ENCODE measurements at places on chromosomes 7 and 10. TPM values are rescaled to one million over a fixed set of nuclear protein-coding genes. Genes with fewer than 3 reads are reported as not detected.
A peak's percentile ranks its signal among the peaks of the same experiment; 100 is the strongest.

- DNase-seq, result peak; percentile 58
Observed at GRCh38 chr7:17236603-17237002, 61.8 kb upstream of the AHR start.

The TMEM229A gene
- total RNA-seq, result not detected

DNA sequence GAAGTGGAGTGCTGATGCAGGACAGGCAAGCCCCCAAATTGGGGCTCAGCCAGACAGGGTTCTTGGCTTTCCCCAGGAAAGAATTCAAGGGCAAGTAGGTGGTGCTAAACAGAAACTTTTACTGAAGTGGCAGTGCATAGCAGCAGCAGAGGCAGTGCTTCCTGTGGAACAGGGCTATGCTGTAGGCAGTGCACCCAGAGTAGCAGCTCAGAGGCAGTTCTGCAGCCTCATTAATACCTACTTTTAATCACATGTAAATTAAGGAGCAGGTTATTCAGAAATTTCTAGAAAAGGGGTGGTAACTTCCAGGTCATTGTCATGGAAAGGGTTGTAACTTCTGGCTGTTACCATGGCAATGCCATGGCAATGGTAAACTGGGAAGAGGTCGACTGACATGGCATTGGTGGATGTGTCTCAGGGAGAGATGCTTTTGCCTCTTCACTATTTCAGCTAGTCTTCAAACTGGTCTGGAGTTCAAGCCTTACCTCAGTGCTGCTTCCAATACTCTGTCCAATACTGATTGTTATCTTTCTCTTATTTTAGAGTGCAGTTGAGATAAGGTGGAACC lies 29.2 kb downstream of the PRSS58 start:
- DNase-seq, result no peak

DNA sequence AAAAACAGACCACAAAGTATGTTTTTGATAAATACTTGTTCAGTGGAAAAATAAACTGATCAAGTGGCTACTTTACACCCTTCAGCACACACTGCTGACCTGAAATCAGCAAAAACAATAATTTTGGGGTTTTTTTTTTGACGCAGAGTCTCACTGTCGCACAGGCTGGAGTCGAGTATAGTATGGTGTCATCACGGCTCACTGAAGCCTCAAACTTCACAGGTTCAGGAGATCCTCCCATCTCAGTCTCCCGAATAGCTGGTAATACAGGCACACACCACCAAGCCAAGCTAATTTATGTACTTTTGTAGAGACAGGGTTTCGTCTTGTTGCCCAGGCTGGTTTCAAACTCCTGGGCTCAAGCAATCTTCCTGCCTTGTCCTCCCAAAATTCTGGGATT lies 30.6 kb downstream of the TARP start:
- DNase-seq, result no peak

DNA sequence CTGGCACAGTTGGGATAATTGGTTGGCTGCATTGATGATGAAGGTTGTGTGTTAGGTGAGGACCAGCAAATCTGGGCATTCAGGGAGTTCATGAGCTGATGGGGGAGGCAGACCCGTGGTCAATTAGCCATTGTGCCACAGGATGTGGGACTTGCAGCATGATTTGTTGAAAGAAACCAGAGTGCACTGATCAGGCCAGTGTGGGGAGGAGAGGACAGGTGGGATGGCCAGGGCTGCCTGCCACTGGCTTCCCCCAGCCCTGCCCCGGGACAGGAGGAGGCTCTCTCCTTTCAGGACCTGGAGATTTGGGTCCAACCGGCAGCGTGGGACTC lies 4.3 kb downstream of the CLIP2 start:
- DNase-seq, result no peak

GRCh38 chr7:69364813-69365643 lies 233.2 kb upstream of the AUTS2 start:
- DNase-seq, result no peak

DNA sequence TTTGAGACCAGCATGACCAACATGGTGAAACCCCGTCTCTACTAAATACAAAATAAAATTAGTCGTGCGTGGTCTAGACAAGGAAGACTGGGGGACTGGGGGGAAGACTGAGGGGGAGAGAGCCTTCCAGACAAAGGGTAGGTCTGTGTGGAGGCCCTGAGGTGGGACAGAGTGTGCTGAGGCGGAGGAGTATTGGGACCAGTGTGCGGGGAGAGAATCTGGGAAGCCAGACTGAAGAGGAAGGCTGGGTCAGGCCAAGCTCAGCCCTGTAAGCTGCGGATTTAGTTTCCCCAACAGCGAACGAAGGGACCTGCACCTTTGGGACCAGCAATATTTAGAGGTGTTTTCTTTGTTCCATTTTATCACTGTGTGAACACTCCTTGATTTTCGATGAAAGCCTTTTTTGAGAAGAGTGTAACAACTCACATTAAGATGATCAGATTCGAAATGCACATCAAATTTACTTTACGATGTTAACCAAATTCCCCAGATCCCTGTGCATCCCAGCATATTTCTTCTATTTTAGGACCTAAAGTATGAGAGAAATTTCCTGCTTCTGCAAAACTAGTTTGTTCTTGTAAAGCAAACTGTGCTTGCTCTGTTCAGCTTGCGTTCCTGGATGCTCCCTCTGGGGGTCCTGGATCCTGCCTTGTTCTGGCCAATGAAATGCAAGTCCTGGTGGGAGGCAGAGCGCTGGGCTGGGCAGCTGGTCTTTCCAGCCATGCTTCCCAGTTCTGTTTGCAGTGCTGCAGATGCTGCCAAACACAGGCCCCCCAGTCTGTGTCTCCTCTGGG lies 39.4 kb downstream of the PLAU start:
- no peak for DNase-seq

DNA sequence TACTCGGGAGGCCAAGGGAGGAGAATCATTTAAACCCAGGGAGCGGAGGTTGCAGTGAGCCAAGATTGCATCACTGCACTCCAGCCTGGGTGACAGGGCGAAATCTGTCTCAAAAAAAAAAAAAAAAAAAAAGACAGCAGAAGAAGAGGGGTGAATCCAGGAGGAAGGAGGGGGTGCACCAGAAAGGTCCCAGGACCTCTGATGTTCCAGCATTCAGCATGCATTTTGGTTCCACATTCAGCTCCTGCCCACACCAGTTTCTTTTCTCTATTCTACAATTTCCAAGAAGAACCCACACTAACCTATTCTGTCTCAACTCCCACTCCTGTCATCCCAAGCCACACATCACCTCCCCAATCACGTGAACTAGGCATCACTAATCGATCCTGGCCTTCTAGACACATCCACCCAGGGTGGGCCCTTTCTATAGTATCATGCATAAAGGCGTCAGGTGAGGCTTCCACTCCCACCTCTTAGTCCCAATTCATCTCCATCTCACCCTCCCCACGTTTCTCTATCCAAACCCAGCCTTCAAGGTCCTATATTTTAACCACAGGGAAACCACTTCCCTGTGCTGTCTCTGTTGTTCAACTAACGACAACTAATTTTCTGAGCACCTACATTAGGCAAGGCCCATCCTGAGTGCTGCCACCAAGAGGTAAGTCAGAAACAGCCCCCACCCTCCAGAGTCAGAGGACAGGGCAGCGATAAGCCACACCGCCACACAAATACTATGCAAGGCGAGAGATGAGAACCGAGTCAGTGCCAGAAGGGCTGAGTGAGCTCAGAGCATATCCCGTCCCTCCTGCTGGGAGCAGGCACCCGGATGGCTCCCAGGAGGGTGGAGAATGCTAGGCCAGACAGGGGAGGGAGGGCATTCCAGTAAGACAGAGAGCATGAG lies 2.2 kb downstream of the ANXA11 start:
- peak; percentile 81 for DNase-seq

- no peak for DNase-seq
Observed at GRCh38 chr7:77655356-77655755, 40.9 kb upstream of the RSBN1L start.

DNA sequence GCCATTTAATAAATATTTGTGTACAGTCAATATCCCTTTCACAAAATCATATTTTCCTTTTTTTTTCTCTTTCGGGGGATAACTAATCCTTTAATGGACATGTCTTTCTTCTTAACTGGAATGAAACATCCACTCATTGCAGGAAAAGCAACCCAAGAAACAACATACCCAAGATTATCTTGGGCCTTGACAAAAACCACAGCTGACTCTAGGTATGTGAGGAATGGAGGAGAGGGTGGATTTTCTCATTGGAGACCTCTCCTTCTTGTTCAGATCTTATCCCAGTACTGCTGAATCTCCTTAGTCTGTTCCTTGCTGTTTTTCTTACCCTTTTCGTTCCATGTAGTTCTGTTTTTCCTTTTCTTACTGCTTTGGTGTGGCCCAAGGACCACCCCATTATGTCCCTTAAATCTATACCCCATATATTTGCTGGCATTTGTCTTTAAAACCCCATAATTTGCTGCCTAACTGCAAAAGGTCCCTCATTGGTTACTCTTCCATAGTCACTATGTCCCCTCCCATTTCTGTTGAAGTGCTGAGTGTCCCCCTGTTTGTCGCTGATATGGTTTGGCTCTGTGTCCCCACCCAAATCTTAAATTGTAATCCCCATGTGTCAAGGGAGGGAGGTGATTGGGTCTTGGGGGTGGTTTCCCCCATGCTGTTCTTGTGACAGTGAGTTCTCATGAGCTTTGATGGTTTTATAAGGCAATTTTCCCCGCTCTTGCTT lies 6.8 kb upstream of the CDK6 start:
- peak; percentile 20 for DNase-seq

The C10orf120 gene
- not detected for total RNA-seq

DNA sequence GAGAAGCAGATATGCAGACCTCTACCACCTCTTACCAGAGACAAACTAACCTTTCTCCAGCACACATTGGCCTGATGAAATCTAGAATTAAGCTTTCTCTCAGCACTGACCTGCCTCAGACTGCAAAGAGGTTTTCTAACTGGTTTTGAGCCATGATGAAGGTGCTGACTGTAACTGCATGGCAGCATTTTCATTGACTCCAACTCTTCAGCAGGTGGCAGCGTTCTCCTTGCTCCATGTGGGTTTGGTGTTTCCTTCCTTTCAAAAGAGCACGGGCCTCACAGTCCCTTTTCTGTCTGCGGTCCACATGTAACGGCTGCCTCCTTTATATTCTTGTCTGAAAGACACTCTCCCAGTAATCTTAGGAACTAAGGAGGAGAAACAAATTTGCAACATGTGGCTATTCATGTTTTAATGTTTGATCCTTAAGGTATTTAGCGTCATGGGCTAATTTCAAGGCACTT lies 12.6 kb downstream of the KLLN start:
- peak; percentile 70 for DNase-seq

DNA sequence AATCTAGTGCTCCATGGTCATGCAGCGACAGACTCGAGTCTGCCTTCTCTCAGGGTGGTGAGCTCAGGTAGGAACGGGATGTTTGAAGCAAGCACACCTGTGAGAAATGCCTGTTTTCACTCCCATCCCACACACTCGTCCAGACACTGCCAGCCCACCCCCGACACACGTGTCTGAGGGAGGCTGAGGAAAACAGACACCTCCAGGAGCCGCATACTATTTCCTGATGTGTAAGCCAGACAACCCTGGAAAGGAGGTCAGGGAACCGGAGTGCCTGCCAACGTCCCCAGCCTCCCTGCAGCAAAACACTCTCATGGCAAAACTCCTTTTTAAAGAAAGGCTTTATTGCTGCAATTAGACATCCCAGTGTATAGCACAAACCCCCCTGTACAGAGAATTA lies 80.2 kb downstream of the ALOX5 start:
- DNase-seq, result no peak

GRCh38 chr10:91798649-91799611 lies 704 bp downstream of the TNKS2 start:
- DNase-seq, result peak; percentile 39

- DNase-seq, result no peak
Observed at GRCh38 chr7:18425227-18425626, 70.3 kb upstream of the HDAC9 start.

DNA sequence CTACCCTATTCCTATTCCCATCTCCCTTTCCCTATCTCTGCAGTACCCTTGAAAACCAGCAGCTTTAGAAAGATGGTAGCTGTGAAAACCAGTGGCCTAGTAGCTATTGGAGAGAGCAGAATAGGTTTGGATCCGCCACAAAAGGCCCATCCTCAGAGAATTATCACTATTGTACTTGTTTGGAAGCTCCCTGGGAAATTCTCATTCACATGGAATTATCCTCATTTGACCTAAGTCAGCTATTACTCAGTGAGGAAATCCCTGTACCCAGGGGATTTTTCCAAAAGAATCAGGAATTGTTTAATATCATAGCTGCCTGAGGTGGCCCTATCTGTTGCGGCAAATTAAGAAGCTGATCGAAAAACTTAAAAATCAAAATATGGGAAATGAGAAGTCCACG lies 51.6 kb downstream of the DGKI start:
- DNase-seq, result no peak

The ZNF804B gene
- not detected for total RNA-seq

DNA sequence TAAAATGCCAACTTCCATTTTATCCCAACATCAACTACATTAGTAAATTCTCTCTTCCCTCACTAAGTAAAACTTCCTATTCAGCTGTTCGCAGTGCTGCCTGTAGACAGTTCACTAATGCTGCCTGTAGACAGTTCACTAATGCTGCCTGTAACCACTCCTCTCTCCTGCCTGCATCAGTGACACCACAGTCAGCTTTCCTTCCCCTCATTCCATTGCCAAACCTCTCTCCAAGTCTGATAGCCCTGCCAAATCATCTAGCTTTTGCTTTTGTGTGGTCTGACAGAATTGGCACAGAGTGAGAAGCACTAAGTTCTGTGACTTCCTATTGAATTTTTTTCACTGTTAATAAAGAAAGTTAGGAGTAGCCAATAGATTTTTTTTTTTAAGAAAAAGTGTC lies 43.0 kb upstream of the MACC1 start:
- peak; percentile 60 for DNase-seq

The AKR1C8 gene
- total RNA-seq, result not detected

- no peak for DNase-seq
Observed at GRCh38 chr10:103855424-103855823, at the start of gene SH3PXD2A. SH3PXD2A (minus strand) TSS chr10:103855576; CDS start chr10:103855266, 310 bp downstream.

DNA sequence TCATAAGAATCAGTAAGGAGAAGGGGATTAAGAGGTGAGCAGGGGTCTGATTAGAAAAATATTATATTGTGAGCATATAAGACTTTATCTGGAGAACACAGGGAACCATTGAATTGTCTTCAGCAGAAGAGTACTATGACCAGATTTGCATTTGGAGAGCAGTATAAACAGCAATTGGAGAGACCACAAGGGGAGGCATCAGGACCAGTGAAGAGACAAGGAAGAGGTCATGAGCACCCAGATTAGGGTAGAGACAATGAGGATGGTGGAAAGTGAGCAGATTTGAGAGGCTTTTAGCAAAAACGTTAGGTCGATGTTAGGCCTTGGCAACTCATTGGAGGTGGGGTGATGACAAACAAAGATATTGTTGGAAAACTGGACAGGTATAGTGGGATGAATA lies 13.0 kb upstream of the SMIM30 start:
- no peak for DNase-seq

DNA sequence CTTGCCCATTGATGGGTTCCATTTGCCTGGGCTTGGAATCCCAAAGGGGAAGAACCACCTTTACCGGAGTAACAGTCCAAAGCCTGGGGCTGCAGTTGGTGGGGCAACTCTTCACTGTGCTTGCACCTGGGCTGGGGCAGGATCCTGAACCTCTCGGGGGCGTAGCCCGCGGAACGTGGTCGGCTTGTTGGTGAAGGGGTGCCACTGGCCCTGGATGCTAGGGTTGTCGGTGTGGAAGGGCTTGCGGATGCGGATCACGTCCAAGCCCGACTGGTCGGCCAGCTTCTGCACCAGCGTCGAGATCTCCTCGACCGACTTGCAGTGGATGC lies 710 bp downstream of the MRPL43 start:
- DNase-seq, result no peak

The CALCR gene
- not detected for total RNA-seq

GRCh38 chr10:110069502-110069982 lies 61.8 kb downstream of the ADD3 start:
- DNase-seq, result peak; percentile 71

- peak; percentile 37 for DNase-seq
Observed at GRCh38 chr7:116216956-116217571, 6.7 kb downstream of the TES start.

The PPP1R3C gene
- 15.9 TPM for total RNA-seq

Data from M059J (cell line).